ENCODE measurements at places on chromosomes 12 and 14.

DNA sequence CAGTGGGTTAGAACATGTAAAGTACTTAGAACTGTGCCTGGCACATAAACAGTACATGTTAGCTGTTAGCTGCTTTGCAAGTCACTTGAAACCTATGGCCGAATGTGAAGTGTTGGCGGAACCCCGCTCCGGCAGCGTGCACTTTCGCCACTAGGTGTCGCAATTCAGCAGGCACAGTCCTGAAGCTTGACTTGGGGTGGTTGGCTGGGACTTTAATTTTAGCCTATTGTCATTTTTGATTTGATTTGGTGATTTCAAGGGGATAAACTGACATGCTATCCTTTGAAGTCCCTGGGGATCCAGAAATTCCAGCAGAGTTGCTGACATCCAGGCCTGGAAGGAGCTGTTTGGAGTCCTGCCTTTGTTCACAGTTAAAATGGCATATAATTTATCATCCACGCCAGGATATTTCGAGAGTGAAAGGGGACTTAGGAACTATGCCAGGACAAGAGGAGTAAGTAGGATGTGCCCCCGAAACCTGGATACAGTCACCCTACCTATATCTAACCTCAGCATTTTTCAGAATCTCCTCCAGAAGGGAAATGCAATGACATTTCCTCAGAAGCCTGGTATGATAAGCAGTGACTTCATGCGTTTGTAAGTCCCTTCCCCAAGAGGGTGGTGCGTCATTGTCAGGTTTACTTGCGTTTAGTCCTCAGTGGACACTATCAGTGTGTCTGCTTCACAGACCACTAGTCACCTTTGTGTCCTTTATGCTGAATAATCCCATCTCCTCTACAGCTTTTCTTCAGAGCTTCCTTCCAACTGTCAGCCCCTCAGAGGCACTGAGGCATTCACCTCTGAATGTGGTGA, 3.5 kb upstream of the TSPAN9 start:
- peak; percentile 67 for DNase-seq

DNA sequence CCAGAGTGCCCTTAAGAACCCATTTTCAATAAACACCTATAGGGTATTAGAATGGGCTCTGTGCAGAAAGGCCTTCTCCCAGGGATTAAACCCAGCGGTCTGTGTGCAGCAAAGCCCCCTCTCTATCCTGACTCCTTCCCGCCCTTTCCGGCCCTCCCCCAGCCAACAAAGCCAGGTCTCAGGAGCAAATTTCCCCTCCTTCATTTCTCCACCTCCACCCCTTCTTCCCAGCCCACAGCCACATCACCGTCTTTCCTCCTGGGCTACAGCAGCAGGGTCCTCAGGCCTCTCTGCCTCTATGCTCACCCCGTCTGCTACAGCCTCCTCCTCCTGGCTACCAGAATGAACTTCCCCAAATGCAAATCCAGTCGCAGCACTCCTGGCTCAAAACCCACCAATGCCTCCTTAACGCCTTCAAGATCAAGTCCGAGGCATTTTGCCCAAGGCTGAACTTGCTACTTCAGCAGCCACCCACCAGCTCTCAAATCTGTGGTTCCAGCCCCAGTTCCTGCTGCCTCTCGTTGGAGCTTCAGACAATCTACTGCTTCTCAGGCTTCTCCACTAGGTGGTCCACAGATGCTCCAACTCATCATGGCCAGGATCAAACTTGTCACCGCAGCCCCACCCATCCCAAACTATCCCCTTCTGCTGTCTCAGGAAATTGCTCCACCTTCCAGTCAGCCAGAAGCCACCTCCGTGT, 134.8 kb downstream of the BCL11B start:
- no peak for DNase-seq

DNA sequence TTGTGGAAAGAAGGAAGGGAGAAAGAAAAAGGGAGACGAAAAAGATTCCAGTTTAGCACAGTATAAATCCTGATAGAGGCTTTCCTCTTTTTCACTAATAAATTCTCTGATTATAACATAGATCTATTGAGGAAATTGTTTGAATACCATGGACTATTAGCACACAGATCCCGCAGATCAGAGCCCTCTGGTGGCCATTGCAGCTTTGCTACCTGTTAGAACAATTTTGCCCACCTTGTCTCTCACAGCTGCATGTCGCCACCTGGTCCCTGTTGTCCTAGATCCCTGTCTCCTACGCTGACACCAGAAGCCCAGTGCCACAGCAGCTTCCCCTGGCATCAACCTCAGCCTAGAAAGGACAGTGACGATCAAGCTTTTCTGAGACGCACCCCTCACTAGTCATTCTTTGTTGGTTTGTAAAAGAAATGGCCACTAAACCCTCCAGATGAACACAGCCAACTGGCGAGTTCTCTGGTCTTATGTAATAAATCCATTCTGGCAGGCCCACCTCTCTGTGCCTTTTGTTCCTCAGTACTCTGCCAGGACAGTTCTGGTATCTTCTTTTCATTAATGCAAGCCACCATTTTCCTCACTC, 9.9 kb downstream of the GPHB5 start:
- DNase-seq = no peak

DNA sequence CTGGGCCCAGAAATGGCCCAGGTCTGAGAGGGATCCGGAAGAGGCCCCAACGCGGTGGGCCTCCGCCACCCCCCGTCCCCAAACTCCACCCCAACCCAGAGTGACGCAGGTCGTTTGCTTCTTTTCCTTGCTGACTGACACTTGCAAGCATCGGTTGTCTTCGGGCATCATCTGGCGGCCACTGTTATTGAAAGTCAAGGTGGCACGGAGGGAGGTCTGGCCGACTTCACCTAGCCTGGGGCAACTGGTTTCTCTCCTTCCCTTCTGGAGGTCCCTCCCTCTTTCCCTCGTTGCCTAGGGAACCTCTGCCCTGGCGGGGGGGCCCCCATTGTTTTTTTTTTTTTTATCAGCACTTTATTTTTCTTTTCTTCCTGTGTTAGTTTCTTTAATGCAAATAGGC, 241.8 kb downstream of the ALG10 start:
- no peak for DNase-seq

- no peak for DNase-seq
These were observed 207.5 kb downstream of the ETV6 start for GRCh38 chr12:11856971-11857370.

- no peak for DNase-seq
These were observed 390.7 kb downstream of the C12orf75 start for GRCh38 chr12:105721051-105721825.

DNA sequence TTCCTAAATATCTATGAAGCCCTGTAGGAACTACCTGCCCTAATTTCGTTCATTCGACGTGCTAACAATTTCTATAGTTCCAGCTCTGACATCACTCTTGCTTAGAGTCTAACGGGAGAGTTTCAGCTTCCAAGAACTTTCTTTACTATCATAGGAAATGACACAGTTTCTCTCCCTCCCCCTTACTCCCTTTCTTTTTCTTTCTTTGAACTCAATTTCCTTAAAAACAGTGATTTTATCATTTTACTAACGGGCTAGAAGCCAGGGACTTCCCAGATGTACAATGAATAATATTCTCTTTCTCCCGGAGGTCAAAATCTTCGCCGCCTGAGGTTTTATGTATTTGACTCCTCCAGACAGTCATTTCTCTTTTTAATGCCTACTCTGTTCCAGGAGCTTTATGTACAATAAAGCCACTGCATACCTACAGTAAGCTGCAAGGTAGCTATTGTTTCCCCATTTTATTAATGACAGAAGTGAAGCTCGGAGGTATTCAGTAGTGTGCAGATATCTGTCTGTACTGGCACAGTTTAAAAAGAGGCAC, 15.7 kb downstream of the SMCO2 start:
- DNase-seq = no peak

- DNase-seq = no peak
These were observed 40.2 kb upstream of the RIN3 start for GRCh38 chr14:92473261-92473968.

- DNase-seq = no peak
These were observed 162.8 kb upstream of the LHX5 start for GRCh38 chr12:113634474-113634873.

GRCh38 chr14:62143245-62143644, 381.0 kb downstream of the SNAPC1 start:
- no peak for DNase-seq

DNA sequence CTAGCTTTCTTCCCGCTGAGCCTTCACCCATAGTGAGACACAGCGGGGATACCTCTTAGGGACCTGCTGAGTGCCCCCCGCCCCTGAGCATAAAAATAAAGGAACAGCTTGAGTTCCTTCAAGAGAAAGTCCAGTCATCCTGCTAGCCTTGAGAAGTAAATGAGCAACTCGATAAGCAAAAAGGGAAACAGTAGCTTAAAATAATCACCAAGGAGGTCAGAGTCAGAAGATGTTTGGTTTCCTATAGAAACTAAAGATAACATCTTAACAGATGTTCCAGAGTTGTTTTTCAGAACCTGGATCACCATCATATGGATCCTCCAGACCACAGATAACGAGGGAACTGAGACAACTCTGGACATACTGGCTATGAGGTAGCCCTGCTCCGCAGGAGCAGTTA, 94.0 kb downstream of the BCAT1 start:
- DNase-seq = no peak

- no peak for DNase-seq
These were observed 19.2 kb upstream of the OAS1 start for GRCh38 chr12:112887550-112887949.

DNA sequence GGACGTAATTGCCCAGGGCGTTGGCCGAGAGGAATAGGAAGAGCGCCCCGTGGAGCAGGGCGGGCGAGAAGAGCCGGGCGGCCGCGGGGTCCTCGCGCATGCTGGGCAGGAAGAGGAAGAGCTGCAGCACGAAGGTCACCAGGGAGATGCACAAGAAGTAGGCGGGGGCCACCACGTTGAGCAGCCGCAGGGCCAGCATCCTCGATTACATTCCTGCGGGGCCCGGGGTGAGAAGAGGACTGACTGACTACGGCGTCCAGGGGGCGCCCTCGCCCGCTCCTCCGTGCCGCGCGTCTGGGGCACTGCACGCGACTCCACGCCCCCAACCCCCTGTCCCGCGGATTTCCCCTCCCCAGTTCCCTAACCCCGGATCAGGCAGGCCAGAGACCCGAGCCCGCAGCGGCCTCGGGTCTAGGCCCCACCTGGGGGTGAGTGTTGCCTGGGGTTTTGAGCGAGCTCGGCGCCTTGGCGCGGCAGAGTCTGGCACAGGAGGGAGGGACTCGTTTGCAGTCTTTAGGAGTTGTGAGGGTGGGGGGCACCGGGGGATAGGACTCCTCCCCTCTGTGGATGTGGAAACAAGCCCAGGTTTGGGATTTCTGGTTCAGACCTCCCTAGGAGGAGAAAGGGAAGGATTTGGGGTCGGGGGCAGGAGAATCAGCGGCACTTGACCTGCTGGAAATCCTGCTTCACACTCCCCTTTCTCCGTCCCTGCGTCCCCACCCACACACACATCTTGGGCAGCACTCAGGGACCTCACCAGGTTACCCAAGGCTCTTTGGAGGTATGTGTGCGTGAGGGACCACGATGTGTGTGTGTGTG, 1.8 kb downstream of the ZDHHC22 start:
- DNase-seq = no peak

GRCh38 chr14:90168425-90169105, 87.8 kb upstream of the PSMC1 start:
- DNase-seq = no peak

GRCh38 chr14:53884601-53885000, 72.0 kb downstream of the BMP4 start:
- no peak for DNase-seq

DNA sequence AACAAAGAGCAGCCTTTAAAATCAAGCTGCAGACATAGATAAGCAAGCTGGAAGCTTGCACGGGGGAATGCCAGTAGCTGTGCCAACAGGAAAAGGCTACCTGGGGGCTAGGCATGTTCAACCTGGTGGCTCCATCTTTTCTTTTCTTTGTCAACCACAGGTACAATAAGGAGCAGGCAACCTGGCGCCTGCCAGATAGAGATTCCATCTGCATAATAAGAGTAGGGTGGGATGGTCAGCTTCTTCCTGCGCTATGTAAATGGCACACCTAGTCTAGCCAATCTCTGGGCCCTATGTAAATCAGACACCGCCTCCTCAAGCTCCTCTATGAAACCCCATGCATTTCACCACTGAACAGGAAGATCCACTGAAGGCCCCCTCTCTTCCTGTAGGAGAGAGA, 87.4 kb upstream of the PKP2 start:
- no peak for DNase-seq

- DNase-seq = no peak
These were observed 6.6 kb downstream of the PTHLH start for GRCh38 chr12:27965966-27966365.

- DNase-seq = no peak
These were observed 30.4 kb upstream of the PCNX4 start for GRCh38 chr14:60061371-60061770.

DNA sequence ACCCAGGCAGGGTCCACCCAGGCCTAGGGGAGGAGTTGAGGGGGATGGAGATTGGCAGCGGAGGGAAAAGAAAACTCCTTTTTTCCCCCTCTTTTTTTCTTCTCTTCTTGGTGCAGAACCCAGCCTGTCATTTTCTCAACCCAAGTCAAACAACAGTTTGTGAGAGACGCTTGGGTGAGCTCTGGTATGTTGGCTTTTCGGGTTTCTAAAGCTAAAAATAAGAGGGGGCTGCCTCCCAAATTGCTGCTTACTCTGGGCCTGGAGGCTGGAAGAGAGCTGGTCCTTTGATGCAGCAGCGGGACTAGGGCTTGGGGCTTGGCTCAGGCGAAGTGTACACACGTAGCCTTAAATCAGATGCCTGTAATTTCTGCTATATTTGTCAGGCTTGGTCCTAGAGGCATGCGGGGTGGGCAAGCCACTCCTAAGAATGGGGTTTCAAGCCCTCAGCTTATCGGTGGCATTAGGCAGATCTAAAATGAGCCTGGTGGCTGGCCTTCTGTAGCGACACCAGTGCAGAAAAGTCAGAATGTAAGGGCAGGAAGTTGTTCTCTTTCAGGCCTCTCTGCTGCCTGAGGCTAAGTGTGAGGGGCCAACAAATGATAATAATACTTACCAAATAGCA, 816 bp upstream of the SLC8A3 start:
- no peak for DNase-seq

GRCh38 chr12:115261691-115262398, 577.9 kb upstream of the TBX3 start:
- no peak for DNase-seq

DNA sequence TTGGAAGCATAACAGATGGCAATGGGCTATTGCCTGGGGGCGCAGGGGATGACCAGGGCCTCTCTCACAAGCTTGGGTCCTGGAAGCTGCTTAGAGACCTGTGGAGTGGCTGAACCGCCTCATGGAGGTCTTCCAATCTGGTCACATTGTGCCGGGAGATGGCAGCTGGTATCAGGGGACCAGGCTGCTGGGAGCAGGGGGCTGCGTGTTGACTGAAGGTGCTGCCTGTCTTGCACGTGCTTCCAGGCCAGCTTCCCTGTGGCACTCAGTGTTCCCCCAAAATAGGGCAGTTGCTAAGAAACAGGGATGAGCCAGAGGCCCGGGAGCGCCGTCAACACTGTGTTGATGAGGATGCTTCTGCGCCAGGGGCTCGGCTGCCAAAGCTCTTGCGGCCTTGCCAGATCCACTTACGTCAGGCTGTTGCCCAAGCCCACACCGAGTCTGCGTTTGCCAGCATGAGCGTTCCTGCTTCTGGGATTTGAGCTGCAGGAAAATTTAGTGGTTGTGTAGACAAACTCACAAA, 39.8 kb downstream of the ELK3 start:
- no peak for DNase-seq

Data from activated T-helper 1 cell treated with Interleukin-2 at 50 U/mL for 16 hours (primary cell).